ENCODE measurements at places on chromosomes 1 and 21. TPM values are rescaled to one million over a fixed set of nuclear protein-coding genes. Genes with fewer than 3 reads are reported as not detected.

Gene CYP4Z1
- not detected for total RNA-seq

Gene FAM163A
- 0.07 TPM for total RNA-seq

Gene NTPCR
- total RNA-seq = 13.8 TPM

Gene LCE2B
- total RNA-seq = not detected

Gene SIM2
- not detected for total RNA-seq

Gene NBPF19
- total RNA-seq = 3.8 TPM

All from pulmonary artery endothelial cell (primary cell).